HS-27A (cell line): ENCODE measurements at places on chromosomes 7 and 10.

DNA sequence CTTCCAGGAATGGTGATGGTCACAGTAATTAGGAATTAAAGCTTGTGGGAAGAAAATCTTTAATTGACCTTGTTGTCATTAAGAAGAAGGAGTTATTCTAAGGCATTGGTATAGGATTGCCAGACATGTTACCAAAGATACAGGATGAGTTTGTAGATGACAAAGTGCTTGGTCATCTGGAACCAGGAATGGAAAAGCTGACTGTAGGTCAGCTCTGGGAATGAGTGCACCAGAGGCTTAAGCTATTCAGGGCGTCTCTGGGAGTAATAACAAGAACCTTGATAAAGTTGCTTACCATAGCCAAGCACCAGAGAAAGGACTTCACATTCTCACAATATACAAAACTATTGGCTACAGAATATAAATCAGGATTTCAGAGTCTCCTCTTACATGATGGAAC, 89.0 kb downstream of the PHTF2 start:
- no peak for DNase-seq

DNA sequence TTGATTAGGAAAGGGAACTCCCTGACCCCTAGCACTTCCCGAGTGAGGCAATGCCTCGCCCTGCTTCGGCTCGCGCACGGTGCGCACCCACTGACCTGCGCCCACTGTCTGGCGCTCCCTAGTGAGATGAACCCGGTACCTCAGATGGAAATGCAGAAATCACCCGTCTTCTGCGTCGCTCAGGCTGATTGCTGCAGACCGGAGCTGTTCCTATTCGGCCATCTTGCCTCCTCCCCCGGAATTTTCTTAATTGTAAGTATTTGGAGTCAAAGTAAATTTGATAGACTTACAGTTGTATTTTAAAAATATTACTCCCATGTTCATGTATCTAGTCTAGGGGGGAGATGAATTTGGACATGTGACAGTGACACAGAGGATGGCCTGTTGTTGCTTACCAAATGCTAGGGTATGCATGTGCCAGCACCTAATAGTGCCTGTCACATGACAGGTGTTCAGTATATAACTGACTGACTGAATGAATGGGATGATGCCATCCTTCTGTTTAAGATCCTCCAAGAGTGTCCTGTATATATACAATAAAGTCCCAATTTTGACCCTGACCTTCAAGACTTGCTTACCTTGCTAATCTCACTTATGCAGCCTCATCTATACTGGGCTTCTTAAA, 42.0 kb upstream of the ICA1 start:
- DNase-seq: no peak

- no peak for DNase-seq
These were observed 81.2 kb downstream of the FZD1 start for GRCh38 chr7:91345449-91345848.

DNA sequence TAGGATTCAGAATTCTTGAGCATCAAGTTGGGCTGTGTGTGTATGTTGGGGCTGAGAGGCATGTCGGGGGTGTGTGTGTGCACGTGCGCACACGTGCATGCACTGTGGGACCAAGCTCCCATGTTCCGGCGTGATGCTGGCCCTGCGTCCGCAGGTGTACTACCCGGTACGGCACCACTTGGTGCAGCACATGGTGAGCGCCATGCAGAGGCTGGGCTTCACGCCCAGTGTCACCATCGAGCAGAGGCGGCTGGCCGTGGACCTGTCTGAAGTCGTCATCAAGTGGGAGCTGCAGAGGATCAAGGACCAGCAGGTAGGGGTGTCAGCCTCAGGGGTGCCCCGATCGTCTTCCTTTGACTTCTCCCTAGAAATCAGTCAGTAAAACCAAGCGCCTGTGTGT, 77.7 kb downstream of the TRRAP start:
- DNase-seq: no peak

DNA sequence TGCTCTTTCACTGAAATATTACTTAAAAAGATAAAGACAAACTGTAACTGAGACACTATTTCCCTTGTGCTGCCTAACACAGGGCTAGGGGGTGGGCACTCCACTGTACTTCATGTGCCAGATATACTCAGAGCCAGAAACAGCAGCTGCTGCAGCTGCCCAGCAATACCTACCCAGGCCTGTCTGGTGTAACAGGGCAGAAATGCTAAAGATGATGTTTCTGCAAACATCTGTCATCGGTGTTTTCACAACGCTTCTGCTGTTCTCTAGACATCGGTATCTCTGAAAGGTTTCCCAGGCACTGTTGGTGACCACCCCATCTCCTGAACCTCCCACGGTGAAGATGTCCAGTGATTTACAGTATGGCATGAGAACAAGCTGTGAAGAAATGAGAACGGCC, 42.7 kb downstream of the LAMB1 start:
- no peak for DNase-seq

GRCh38 chr7:21169667-21170580, 258.0 kb upstream of the SP4 start:
- no peak for DNase-seq

DNA sequence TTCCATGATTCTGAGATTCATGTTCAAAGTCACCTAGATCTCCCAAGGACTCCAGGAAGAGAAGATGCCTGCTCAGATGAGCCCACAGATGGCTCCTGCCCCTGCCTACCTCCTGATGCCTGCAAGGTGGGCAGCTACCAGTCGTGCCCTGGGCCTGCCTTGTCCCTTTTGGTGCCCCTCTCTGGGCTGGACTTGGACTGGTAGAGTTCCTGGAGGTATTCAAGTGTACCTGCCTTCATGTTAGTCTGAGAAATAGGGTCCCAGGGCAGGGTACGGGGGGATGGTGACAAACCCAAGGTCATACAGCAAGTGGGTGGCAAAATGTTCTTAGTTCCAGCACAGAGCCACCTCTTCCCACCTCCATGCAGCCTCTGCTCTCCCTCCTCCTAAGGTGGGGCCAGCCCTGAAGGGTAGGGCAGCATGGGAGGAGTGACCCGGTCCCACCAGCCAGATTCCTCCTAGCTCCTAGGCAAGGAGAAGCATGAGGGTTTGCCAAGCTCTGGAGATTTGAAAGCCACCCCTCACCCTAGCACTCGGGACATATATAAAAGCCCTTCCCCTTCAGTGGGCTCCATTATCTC, 80.8 kb upstream of the UNC5B start:
- no peak for DNase-seq

GRCh38 chr7:154817224-154817896, 185.6 kb downstream of the PAXIP1 start:
- DNase-seq: no peak

DNA sequence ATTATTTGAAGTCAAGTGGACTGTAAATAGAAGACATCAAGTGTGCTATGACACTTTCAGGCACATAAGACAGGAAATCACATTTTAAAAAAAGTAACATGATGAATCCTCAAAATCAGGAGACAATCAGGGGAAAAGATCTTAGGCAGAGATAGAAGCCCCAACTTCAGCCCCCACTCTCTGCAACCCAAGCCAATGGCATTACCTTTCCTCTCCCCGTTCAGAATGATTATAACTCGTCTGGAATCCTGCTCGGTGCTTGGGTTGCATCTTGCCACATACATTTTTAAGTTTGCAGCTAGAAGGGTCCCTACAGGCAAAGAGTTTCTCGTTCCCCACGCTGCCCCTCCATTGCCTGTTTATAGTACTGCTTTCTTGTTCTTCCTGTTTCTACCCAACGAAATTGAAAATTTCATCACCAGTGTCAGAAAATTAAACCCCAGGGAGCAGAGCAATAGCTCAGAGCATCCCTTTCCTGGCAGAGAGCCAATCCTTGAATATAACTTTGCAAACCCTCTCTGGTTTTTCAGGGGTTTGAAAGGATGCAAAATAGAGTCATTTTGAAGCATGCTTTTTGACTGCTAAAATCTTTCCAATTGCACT, 260.5 kb upstream of the AOAH start:
- no peak for DNase-seq

GRCh38 chr10:33509231-33509831, 174.9 kb upstream of the NRP1 start:
- peak; percentile 11 for DNase-seq

- DNase-seq: no peak
These were observed 215.6 kb upstream of the SEMA3E start for GRCh38 chr7:83864551-83864950.

DNA sequence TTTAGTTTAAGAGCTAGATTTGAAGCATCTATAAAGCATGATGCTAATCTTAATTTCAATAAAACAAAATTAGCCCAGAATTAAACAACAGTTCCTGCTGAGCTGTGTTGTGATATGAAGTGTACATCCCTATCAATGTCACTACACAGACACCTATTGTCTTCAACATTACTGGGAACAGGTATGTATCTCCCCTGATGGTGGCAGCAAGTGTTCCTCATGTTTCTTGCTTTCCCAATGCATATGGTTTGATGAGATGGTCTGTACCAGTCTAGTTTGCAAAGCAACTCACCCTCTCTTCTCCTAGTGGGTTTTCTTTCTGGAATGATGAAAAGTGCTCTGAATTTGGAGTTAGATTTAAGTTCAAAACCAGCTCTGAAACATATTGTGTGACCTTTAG, 38.1 kb downstream of the TSPAN12 start:
- no peak for DNase-seq

DNA sequence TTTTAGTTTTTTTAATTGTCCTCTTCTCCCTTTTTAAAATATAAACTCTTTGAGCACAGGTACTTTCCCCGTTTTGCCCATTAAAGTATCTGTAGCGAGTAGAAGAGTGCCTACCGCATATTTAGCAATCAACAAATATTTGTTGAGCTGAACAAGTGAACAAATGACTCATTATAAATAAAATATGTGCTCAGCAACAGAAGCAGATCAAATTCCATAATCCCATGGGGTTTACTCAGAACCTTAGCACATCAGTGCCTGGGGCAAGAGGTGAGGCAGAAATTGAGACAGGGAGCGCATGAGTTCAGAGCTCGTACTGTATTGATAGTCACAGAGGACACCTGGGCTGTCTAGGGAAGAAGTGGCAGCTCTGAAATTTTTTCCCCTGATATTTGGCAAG, 161.0 kb downstream of the SEM1 start:
- DNase-seq: no peak

DNA sequence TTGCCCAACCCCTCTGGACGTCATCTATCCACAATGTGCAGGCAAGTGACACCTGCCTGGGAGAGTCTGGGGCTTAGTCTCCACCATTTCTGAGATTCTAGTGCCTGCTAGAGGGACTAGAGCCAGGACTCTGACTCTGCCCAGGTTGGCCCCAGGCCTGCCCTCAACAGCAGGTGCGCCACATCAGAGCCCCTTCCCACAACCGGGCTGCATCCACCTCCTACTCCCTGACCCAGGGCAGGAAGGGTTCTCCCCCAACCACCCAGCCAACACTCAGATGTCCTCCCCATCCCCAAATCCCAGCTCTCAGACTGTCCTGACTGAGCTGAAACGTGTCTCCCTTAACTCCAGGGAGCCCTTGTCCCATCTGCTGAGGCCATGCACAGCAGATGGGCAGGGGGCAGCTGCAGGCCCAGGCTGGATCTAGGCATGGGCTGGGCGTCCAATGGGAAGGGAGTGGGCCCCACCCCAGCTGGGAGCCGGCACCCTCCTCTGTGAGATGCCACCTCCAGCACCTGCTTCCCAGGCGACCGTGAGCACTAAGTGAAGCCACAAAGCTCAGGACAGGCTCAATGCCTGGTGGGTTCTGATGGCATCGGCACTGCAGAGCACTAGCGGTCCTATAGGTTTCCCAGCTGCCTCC, 49.2 kb downstream of the RASGEF1A start:
- DNase-seq: no peak

DNA sequence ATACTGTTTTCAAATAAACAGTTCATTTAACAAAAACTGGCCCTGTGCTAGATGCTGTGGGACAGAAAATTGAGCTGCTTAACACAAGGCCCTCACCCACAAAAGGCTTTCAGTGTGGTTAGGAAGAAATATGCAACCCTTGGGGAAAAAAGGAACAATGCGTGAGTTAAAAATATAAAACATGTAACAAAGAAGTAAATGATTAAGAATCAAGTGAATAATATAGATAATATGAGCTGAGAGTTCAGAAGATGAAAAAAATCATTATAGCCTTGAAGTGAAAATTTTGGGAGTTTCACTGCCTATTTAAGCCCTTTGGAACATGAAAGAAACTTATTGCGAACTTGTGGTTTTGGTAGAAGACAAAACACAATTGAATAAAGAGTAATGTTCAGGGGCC, 495.4 kb downstream of the GFRA1 start:
- no peak for DNase-seq

GRCh38 chr10:77027576-77027975, 610.0 kb downstream of the KCNMA1 start:
- no peak for DNase-seq

- no peak for DNase-seq
These were observed 22.3 kb downstream of the CNTNAP2 start for GRCh38 chr7:146138926-146139325.

DNA sequence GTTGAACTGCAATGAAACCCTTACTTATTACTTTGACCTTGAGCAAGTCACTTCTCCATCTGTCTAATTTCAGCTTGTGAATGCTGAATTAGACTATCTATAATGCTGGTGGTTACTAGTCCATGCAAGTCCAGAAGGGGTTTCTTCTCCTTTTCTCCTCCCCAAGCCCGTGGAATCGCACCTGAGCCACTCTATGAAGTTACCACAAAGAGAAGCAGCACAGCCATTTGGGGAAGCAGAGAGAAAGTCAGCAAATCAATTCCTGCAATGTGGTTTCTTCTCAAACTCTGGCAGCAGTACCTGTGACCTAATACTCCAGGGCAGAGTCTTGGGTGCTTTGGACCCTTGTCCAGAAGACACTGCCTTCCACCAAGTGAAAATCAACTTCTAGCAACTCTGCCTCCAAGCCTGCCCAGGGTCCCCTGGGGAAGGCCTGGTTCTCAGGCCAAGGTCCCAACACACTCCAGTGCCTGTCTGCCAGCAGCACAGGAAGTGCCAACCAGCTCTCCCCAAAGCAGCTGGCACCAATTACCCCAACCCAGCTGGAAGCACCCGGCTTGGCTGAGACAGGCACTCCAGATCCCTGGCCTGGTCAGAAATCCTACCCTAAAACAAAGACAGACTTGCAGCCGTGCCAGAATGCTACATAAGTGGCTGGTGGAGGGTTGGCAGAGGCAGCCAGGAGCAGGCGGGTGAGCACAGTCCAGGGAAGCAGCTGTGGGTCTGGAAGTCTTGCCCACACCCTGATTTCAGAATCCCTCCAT, 200.3 kb downstream of the LSM5 start:
- no peak for DNase-seq

GRCh38 chr10:89256340-89256739, 4.8 kb upstream of the LIPA start:
- DNase-seq: no peak

DNA sequence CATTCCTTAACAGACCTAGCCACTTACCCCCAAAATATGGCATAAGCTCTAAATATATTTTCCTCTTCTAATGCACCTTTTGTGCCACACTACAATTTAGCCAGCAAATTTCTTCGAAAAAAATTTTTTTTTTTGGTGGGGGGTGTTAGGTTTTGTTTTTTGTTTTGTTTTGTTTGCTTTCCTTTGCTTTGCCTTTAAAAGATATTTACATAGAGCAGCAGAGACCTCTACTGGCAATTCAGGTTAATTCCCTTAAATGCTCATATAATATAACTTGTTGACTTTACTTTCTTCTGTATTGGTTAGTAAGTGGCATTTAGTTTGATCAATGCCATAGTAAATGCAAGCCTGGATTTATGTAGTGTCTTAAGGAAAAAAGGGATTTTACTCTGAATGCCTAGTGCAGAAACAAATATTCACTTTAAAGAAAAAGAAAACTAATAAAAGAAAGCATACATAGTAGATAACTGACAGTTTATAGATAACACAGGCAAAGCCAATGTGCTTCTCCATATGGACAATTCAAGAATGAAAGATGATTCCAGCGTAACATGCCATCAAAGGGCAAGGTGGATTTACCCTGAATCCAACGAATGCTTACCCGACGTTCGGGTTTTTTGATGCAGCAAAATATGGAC, 1250.6 kb downstream of the GATA3 start:
- no peak for DNase-seq
